ENCODE measurements at places on chromosomes 6 and 20. TPM values are rescaled to one million over a fixed set of nuclear protein-coding genes. Genes with fewer than 3 reads are reported as not detected.

DNA sequence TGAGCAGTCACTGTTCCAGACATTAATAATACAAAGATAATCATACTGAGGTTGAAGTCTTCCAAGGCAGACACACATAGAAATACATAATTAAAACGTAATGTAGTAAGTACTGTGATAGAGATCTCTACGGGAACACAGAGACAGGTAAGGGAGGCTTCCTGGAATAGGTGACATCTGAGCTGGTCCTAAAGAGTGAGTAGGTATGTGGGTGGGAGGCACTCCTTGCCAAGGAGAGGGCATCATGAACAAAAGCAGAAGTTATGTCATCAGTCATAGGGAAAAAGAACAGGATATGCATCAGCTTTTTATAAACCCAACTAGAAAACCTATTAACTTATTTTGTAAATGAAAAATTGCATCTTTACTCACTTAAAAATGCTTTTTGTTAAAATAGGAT, 110.0 kb downstream of the MAP7 start:
- no peak for DNase-seq

- no peak for DNase-seq
Measured at GRCh38 chr6:158761746-158762145, 57.4 kb downstream of the EZR start.

DNA sequence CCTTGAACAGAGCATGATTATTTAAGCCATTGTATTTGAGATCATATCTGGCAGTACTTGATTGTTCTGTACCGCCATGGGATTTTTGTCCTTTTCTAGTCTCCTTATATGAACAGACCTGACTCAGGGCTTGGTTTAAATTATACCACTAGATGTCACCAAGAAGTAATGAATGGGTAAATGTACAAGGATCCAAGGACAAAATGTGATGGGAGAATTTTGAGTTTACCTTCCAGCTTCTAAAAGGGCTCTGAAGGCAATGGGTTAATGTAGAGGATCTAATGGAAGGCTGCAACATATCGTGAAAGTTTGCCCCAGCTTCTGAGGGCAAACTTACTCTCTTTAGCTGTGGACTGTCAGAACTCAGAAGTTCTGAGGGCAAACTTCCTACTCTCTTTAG, 12.0 kb downstream of the RNF8 start:
- DNase-seq = no peak

GRCh38 chr20:38345643-38346042, 639 bp upstream of the LBP start:
- DNase-seq = no peak

- DNase-seq = no peak
Measured at GRCh38 chr6:149112976-149113375, 204.5 kb upstream of the TAB2 start.

GRCh38 chr6:38187811-38188590, 368.5 kb downstream of the ZFAND3 start:
- no peak for DNase-seq

Gene SRMS
- 1.2 TPM for total RNA-seq

Gene DEF6
- 27.0 TPM for total RNA-seq

Gene MAFB
- total RNA-seq = not detected

Gene NEU1
- 23.4 TPM for total RNA-seq

Gene BPIFB4
- total RNA-seq = not detected

Gene ARMH2
- total RNA-seq = not detected

Gene KIF3B
- total RNA-seq = 41.4 TPM

Gene TENT5A
- 2.0 TPM for total RNA-seq

GRCh38 chr6:118203545-118203944, 296.5 kb downstream of the SLC35F1 start:
- DNase-seq = no peak

- DNase-seq = no peak
Measured at GRCh38 chr20:32749914-32750637, 6.8 kb upstream of the COMMD7 start.

Gene ZC3H12D
- not detected for total RNA-seq

DNA sequence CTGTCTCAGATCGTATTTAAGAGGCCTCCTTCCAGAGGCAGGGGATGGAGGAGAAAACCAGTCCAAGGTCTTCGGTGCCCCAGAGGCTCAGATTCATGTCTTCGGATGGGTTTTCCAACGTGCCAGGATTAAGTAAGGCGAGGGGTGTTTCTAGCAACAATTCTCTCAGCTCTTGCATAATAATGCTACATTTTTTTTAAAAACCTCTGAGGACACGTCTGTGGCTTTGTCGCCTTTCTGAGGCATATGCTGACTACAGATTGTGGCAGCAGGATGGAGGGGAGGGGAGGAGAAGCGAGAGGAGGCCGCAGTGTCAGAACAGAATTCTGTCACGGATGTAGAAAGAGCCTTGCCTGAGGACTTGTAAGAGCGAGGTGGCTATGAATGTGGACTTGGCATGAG, 17.7 kb upstream of the CCDC167 start:
- DNase-seq = no peak

DNA sequence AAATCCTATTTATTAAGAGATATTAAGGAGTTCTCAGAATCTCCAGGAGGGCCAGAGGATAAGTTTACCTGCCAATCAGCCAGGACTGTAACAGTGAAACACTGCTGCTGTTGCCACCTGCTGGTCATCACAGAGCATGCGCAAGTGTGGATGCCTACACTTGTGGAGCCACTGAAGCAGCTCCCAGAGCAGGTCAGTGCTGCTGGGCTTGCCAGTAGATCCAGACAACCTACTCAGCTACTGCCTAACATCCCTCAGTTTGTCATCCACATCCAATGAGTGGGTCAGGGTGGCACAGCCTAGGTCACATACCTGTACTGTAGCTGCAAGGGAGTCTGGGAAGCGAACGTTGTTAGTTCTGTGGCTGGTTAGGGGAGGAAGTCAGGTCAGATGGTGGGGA, 18.3 kb upstream of the NHSL1 start:
- DNase-seq = peak; percentile 57

- DNase-seq = no peak
Measured at GRCh38 chr6:149907317-149907716, 9.4 kb upstream of the RAET1E start.

- no peak for DNase-seq
Measured at GRCh38 chr20:44963325-44964215, 2.7 kb upstream of the STK4 start.

DNA sequence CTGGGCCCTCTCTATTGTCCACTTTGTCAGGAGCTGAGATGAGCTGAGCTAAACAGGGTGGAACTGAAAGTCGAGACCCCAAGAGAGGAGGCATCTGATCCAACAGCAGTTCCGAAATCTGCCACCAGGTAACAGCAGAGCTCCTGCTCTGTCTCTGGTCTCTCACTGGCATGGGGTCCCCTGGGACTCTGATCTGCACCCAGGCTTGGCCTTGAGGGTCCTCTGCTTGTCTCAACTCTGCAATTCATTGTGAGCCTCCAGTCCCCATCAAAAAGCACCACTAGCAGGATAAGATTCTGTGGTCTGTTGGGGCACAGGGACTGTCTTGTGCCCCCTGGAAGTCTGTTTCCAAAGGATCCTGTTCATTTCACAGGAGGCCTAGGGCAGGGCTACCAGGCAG, 62.5 kb upstream of the TOP1 start:
- DNase-seq = no peak

DNA sequence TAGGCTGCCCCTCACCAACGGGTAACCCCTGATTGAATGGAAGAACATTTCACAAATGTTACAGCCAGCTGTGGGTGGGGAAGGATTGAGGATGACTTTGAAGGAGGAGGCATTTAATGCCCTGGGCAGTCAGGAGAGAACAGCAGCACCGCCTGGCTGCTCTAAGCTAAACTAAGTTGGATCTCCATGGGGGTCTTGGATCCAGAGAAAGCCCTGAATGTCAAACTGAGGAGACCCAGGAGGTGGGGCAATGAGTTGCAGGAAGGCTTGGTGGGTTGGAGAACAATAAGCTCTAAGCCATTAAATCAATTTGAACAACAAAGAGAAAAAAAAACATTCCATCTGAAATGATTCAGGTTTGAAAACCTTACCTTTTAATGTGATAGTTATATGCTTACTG, 35.4 kb downstream of the TMX4 start:
- DNase-seq = no peak

Data from PC-9 (cell line).